ENCODE measurements at places on chromosomes 5 and 9.

GRCh38 chr5:142613271-142613671 lies 72.6 kb downstream of the FGF1 start:
- peak; percentile 72 for DNase-seq

- DNase-seq = no peak
These were observed 158.2 kb upstream of the IL12B start for GRCh38 chr5:159488516-159488915.

DNA sequence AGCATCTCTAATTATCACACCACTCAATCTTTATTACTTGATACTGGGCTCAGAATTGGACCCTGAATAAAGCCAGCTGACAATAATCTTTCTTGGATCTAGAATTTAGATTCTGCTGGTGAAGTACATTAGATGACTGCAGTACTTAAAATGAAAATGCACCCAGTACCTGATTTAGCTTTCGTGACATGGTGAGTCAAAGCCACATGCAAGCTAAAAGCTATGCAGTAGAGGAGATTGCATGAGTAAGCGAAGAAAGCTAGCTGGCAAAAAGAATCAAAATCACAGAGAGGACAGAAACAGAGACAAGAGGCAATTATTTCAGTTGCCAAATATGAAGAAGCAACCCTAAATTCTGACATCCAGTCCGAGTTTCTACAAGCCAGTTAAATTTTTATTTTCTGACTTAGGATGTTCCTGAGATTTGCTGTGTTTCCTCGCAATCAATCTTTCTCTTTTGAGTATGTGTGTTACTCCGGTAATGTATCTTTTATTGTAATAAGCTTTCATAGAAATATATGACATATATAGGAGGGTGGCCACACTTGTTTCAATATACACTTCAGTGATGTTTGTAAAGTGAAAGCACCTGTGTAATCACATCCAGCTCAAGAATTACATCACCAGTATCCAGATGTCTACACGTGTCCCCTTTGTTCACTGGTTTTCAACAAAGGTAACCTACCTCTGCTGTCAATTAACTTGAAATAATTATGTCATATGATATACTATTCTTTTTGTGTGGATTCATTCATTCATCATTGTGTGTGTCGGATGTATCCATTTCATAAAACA lies 101.7 kb downstream of the CDH18 start:
- DNase-seq = peak; percentile 62

- peak; percentile 57 for DNase-seq
These were observed 51.2 kb downstream of the MRPS27 start for GRCh38 chr5:72268753-72269410.

GRCh38 chr5:16617274-16617968 lies 624 bp upstream of the RETREG1 start:
- no peak for DNase-seq

DNA sequence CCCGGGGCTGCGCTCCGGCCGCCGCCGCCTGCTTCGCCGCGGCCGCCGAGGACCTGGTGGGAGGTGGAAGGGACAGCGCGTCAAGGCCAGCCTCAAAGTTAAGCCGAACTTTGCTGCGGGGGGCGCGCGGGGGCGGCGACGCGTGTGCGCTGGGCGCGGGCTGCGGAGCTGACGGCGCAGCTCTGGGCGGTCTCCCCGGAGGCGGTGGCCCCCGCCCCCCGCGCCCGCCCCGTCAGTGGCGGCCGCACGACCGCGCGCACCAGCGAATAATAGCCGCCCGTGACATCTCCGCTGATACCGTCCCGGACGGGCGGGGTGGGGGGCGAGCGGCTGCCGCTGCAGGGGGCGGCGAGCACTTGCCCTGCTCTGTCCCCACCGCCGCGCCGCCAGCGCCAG lies 579 bp upstream of the FAM78A start:
- no peak for DNase-seq

- DNase-seq = no peak
These were observed 795.0 kb downstream of the DTWD2 start for GRCh38 chr5:118193194-118193905.

GRCh38 chr5:24591426-24591825 lies 53.4 kb downstream of the CDH10 start:
- DNase-seq = no peak

DNA sequence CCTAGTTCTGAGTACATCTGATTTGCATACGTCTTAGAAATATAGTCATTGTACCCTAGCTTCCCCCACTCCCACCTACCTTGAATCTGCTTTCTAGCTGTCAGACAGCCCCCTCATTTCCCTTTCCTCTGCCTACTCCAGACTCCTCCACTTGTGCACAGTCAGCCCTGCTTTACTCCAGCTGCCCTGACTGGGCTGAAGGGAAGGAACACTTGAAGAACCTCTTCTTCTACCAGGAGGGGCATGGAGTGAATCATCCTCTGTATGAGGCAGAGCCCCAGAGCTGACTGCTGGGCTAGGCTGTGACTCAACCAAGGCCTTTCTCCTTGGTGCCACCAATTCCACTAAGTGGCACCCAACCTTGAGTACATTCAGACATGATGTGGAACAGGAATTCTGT lies 18.1 kb upstream of the ZFR start:
- peak; percentile 75 for DNase-seq

GRCh38 chr9:77953590-77953989 lies 78.0 kb downstream of the GNAQ start:
- peak; percentile 25 for DNase-seq

DNA sequence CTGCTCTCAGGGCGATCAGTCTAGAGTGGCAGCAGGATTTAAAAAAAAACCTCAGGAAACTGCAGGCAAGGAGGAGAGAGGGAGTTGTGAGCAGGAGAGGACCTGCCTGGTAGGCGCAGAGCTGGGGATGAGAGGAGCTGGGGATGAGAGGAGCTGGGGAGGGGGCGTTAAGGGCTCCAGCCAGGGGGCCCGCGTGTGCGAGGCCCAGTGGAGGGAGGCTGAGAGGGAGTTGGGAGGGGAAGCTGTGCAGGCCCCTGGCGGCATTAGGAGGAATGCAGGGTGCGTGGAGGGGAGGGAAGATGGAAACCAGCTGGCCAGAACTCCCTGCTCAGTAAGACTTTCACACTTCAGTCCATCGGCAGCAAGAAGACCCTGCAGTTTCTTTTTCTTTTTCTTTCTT lies 45.2 kb upstream of the HMCN2 start:
- peak; percentile 51 for DNase-seq

GRCh38 chr9:75198436-75198835 lies 110.1 kb downstream of the OSTF1 start:
- DNase-seq = no peak

GRCh38 chr9:132230605-132231004 lies 68.7 kb downstream of the NTNG2 start:
- no peak for DNase-seq

GRCh38 chr5:33719769-33720168 lies 172.0 kb downstream of the ADAMTS12 start:
- no peak for DNase-seq

GRCh38 chr9:88433583-88434255 lies 45.5 kb downstream of the SPIN1 start:
- peak; percentile 37 for DNase-seq

DNA sequence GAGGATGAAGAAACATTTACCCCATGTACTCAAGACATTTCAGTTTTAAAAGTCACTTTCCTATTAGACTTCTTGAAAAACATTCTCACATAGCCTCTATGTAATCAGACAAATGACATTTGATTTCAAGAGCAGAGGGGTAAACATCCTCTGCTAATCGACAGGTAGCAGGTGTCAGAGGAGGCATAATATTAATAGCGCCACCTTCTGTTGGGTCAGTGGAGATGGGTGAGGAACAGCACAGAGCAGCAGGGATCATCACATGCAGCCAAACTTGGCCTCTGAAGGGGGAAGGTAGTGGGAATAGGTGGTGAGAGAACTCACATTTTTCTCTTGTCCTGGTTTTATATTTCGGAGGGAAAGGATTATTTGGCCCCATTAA lies 3.3 kb upstream of the LSM11 start:
- DNase-seq = peak; percentile 13

GRCh38 chr9:38296807-38297206 lies 95.7 kb upstream of the ALDH1B1 start:
- DNase-seq = no peak

GRCh38 chr5:133245191-133246052 lies 193.6 kb downstream of the HSPA4 start:
- DNase-seq = peak; percentile 73

DNA sequence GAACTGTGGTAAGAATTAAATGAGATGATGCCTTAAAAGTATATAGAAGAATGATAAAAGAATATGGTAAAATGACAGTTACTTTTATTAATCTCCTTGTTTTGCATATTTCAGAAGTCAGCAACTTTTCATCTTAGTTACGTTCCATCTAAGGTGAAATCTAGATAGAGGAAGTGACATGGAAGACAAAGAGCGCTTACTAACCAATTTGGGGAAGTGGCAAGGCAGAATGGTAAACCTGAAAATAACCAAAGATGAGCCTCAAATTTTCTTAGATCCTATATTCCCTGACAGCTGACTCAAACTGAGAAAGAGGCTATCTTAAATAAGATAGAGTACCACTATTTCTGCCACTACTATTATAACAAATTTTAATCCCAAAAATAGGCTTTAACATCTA lies 52.5 kb downstream of the FGF10 start:
- no peak for DNase-seq

GRCh38 chr5:150355791-150356190 lies 1.7 kb upstream of the TCOF1 start:
- DNase-seq = no peak

GRCh38 chr5:23450187-23450586 lies 57.2 kb upstream of the PRDM9 start:
- DNase-seq = no peak

GRCh38 chr5:173764332-173765028 lies 123.7 kb upstream of the CPEB4 start:
- peak; percentile 94 for DNase-seq

DNA sequence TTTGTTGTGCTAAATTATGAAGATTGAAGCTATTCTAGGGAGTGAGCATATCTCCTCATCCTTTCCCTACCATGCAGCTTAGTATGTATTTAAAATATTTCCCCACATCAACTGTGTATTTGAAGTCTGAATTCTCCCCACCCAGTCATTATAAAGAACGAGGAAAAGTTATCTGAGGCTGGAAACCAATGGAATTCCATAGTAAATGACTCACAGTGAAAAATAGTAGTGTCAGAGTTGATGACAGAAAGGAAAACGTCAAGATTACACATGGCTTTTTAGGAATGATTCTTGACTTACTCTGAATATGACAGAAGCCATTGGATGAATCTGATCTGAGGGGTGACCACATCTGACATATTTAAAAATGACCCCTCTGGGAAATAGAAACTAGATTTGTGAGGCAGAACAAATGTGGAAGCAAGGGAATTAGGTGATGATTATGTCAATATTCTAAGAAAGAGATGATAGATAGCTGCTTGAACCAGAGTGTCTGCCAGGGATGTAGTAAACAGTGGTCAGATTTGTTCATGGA lies 1768.9 kb upstream of the CDH9 start:
- DNase-seq = no peak

DNA sequence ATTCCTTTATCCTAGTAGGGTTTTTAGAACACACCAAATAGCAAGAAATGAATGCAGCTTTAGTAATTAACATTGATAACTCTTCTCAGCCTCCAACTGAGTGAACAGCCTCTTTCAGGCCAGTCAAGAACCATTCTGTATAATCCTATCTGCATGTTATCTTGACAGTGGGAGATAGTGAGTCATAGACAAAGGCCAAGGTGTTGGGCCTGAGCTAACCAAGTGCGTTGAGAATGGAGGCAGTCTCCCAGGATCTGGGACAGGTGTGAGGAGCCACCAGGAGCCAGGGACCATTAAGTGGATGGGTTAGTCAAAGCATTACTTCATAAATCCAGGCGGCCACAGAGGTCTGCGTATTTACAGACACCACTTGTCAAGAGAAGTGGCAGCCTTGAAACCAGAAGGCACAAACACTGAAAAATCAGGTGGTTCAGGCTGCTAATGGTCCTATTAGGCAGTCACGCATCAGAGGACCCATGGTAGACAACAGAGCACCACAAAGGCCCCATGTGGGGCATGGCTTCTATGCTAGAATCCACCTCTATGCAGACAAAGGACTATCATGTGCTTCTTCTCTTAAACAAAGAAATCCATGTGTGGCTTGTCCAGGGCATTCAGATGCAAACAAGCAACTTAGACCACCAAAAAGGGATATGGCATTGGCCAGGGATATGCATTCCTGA lies 409.7 kb upstream of the PIK3R1 start:
- DNase-seq = no peak

DNA sequence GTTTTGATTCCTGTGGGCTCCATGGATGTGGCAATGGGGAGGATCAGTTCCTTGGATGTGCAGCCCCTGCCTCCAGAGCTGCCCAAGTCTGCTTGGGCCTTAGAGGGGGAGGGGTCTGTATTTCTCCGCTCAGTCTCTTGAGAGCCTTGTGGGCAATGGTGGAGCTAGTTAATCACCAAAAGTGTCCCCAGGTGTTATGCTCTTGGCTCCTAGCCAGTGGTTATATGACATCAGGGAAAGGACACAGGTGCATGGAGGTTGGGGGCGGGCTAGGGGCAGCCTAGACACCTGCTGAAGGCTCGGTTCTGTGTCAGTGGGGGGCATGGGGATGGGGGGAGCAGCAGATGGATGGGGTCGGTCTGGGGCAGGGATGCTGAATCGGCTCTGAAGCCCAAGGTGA lies 12.4 kb upstream of the ARAP3 start:
- DNase-seq = no peak

- DNase-seq = no peak
These were observed 30.7 kb downstream of the EFNA5 start for GRCh38 chr5:107639990-107640389.

GRCh38 chr5:155150012-155150411 lies 136.5 kb downstream of the KIF4B start:
- no peak for DNase-seq

DNA sequence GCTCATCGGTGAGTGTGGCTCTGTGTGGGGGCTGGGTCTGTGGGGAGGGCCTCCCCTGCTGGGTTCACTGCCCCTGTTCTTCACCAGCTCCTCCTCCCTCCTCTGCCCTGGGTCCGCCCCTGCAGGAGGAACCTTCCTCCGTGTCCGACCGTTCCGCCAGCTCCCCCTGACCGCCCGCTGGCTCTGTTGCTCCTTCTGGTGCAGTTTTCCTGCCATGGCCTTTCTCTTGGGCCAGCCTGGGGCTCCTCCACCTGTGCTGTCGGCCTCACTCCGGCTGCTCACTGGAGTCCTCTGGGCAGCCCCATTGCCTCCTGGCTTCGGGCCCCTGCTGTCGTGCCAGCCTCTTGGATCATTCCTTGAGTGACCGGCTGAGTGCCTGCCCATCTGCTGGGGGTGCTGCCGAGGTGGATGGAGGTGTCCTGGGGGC lies 12.3 kb downstream of the RNU6ATAC start:
- DNase-seq = no peak

All from fibroblast of skin of scalp (primary cell).